ENCODE measurements at places on chromosomes 2 and 18.

DNA sequence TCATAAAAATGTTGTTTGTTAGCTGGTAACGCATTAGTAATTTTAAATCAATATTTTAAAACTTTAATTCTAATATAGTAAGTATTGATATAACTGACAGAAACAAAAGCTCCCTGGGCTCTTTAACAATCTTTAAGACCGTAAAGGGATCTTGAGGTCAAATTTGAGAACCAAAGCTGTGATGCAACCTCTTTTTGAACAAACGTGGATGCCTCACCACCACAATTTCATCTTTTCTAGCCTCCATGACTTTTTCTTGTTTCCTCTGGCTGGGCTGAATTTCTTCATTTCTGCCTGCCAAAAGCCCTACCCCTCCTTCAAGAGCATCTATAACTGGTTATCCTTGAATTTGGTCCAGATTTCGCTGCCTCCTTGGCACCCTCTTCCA is 563 bp upstream of the POLE4 start:
- no peak for DNase-seq

DNA sequence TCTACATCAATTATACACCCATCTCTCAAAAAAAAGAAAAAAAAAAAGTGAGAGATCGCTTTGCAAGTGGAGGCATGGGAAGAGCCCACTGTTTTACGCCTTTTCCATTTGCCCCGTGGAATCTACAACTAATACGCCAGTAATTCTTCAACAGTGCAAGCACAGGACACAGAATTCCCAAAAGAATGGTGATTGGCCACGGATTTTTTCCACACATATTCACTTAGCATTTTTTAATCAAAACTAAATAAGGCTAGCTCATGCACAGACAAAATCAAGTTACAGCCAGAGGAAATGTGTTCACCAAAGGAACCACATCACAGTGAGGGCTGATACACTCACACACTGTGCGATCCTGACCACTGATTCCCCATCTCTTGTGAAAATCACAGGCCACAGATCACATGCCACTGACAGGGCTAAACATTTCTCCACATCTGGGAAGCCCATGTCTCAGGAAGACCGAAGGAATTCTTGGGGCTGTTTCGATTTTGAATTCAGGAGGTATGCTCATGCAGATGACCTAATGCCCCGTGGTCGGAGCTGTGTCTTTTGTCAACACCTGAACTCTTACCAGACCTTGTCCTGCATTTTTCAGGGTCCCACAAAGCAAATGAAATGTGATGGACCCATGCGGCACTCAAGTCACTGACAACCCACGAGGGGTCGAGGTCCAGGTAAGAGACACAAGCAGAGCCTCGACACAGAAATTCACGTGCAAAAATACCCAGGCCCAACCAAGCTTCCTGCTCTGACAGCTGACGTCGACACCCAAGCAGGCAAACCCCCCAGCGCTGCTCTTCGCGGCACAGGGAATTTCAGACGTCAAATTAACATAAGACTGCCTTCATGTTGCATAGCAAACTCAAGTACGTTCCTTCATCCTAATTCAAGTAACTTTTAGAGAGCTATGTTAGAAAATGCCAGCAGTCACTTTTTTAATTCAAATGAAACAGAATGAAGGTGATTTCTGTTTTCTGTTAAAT is 69.6 kb downstream of the ZNF516 start:
- DNase-seq: no peak

DNA sequence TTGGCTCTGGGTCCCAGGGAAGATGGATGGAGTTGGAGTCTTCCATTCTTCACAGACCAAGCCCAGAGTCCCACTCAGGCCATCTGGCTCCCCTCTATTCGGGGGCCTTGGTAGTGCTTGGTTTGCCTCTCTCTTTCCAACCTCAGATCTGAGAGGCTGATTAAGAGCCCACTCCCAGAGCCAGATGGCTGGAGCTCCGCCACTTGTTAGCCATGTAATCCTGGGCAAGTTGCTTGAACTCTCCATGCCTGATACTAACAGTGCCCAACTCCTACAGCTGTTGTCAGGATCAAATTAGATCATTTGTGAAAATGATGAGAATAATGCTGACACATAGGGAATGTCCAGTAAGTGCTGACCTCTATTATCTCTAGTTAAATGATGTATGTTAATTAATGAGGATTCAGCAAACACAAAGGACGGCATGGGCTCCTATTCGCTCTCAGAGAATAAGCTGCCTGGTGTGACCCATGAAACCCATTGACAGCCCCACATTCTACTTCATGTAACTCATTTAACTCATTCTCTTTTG is 46.6 kb upstream of the SLC14A1 start:
- no peak for DNase-seq

DNA sequence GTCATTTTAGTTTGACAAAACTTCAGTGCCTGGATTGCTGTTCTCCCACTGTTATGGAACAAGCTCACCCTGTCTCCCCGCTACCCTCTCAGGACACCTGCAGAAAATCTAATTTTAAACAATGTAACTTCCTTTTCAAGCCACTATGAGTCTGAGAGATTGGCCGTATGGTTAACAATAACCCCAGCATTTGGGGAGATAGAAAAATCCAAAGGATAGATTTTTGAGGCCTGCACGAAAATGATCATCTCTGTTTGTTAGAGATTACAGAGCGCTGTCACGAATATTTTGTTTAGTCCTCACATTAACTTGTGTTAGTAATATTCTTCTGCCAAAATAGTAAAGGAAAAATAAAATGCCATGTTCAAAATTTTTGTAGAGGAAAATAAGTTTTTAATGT is 24.7 kb downstream of the CAB39 start:
- no peak for DNase-seq

DNA sequence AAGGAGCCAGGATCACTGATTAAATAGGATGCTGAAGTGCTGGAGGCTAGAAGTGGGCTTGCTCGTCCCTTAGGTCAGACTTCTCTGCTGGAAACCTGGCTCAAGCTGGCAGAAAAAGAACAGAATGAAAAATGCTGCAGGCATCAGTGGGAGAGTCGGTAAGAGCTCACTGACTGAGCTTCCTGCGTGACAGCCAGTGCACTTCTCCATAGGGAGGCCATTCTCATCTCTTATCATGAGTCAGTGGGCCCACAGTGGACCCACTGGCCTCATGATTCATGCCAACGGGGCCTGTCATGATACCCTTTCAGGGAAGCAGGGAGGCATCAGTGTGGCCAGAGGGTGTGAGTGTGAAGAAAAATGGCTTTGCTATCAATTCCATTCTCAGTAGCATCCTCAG is 498.2 kb downstream of the PTPRM start:
- no peak for DNase-seq
